ENCODE measurements at places on chromosomes 1 and 21.

DNA sequence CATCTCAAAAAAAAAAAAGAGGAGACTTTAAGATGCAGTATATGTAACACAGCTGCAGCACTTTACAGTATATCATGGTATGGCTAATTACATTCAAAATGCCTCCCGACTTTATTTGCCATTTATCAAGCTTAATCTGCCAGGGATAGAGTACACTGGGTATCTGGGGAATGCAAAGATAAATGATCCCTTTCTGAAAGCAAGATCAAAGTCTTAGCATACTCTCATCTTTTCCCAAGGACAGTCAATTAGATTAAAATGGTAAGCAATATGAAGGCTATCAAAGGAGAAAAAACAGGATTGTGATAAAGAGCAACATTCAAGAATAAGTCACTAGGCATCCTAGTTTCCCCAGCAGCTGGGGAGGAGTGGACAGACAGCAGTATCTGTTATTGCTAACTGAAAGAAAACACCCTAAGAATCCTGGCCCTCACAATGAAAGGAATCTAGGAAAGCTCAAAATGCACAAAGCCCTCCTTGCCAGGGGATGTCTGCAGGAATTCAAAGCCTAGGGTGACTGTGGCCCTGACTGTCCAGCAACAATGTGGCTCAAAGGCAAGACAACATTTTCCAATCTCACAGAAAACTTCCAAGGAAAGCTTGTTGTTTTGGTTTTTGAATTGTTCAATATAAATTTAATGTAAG lies 56.7 kb upstream of the RAP1GAP start:
- no peak for DNase-seq

- DNase-seq, result no peak
Measured at GRCh38 chr1:173126421-173126820, 75.7 kb upstream of the TNFSF18 start.

DNA sequence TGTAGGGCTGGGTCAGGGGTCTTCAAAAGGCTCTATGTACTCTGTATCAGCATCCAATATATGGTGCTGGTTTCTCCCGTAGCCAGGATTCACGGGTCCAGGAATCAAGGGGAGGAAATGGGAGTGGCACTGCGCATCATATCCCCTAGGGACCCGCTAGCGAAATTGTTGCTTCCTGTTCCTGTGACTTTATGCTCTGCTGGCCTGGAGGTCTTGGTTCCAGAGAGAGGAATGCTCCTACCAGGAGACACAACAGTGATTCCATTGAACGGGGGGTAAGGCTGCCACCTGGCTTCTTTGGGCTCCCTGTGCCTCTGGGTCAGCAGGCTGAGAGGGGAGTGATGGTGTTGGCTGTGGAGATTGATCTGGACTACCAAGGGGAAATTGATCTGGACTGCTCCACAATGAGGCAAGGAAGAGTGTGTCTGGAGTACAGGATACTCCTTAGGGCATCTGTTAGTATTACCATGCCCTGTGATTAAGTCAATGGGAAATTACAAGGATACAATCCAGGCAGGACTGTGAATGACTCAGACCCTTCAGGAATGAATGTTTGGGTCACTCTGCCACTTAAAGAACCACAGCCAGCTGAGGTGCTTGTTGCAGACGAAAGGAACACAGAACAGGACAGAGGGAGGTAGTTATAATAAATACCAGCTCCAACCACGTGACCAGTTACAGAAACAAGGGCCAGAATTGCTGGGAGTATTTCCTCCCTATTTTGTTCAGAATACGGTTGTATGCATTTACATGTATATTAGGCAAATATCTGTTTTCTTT lies 10.2 kb downstream of the SPSB1 start:
- peak; percentile 89 for DNase-seq

DNA sequence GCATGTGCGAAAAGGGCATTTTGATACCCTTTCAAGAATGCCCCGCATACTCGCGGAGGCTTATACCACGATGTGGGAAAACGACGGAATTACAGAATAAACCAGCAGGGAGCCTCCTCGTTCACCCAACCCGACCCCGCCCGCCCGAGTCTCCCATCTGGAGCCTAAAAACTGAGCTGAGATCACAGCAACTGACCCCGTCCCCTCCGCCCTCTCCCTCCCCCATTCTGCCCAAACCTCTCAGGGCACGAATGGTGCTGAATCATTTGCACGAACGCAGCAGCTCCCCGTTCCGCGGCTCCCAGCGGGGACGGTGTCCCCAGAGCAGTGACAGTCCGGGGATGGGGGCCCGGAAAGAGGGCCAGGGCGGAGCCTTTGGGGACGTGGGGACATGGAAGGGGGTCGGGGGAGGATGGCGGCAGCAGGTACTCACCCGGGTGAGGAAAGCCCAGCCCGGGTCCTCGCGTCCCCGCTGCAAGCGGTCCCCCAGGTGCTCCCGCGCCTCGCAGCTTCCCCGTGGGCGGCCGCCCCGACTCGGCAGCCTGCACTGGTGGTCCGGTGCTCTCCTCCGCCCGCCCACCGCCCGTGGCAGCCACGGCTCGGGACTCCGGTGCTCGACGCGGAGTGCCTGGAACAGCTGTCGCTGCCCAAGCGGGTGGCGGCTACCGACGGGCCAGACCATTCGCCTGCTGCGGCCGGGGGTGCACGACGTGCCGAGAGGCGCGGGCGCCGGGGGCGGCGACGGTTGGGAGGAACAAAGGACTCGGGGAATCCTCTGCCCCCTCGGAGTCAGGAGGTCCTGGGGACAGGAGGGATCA lies at the start of gene TTLL7:
Gene TTLL7 (minus strand): TSS at position 635 of the 818 bp plus-strand sequence. CDS start 46,921 bp downstream, outside the sequence.
- DNase-seq, result no peak

- DNase-seq, result no peak
Measured at GRCh38 chr1:1004780-1005697, 5.1 kb upstream of the HES4 start.
